ENCODE measurements at places on chromosomes 1 and 21.

GRCh38 chr1:59043796-59044195 is 253.1 kb upstream of the FGGY start:
- peaks cover 48% of the 10 kb centered on the region for H3K4me1 ChIP-seq
- H3K27me3 ChIP-seq = no peaks in the 10 kb centered on the region
- no peak overlapping the region for H3K27ac ChIP-seq
- peaks cover 18% of the 10 kb centered on the region for H3K36me3 ChIP-seq
- no peak for DNase-seq
- H3K4me3 ChIP-seq = no peak overlapping the region

DNA sequence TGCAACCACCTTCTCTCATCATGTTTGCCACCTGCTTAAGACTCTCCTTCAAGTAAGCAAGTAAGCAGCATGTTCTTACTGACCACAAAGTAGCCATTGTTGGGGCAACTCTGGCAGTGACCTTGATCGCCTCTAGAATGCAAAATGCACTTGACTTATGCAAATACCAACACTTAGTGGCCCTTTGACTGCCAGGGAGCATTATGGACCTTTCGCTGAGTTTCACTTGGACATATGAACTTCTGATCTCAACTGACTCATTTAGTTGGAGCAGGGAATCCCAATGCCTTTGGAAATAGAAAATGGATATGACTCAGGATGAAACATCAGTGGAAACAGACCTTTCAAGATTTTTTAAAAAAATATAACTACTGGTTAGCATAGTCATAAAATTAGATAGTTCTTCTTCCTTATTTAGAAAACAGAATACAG is 6.1 kb upstream of the PLA2G5 start:
- no peak overlapping the region for H3K27ac ChIP-seq
- no peaks in the 10 kb centered on the region for H3K36me3 ChIP-seq
- H3K27me3 ChIP-seq = peaks cover 12% of the 10 kb centered on the region

DNA sequence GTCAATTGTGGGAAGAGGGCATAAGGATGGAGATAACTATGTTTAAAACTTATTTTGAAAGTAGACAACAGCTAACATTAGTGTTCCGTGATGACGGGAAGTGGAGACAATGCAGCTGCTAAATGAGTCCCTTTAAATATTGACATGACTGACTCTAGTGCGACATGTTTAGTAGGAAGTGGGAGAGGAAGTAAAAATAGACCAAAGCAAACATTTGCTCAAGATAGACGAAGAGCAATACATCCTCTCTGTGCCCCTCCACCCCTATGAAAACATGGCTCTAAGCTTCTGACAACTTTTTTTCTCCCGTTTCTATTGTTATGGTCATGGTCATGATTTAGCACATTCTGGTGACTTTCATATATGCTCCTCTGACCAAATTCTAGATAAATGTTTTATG is 60.0 kb upstream of the HMCN1 start:
- H3K27me3 ChIP-seq = no peaks in the 10 kb centered on the region
- H3K4me1 ChIP-seq = peaks cover 51% of the 10 kb centered on the region
- DNase-seq = peak; percentile 33
- peaks cover 18% of the 10 kb centered on the region for H3K36me3 ChIP-seq
- H3K27ac ChIP-seq = peak overlapping the region; percentile 60
- H3K4me3 ChIP-seq = peak overlapping the region; percentile 17

- no peak overlapping the region for H3K4me3 ChIP-seq
- no peak overlapping the region for H3K27ac ChIP-seq
- H3K36me3 ChIP-seq = no peaks in the 10 kb centered on the region
- no peaks in the 10 kb centered on the region for H3K4me1 ChIP-seq
- no peaks in the 10 kb centered on the region for H3K27me3 ChIP-seq
Observed at GRCh38 chr1:245432228-245432875, 277.6 kb downstream of the KIF26B start.

DNA sequence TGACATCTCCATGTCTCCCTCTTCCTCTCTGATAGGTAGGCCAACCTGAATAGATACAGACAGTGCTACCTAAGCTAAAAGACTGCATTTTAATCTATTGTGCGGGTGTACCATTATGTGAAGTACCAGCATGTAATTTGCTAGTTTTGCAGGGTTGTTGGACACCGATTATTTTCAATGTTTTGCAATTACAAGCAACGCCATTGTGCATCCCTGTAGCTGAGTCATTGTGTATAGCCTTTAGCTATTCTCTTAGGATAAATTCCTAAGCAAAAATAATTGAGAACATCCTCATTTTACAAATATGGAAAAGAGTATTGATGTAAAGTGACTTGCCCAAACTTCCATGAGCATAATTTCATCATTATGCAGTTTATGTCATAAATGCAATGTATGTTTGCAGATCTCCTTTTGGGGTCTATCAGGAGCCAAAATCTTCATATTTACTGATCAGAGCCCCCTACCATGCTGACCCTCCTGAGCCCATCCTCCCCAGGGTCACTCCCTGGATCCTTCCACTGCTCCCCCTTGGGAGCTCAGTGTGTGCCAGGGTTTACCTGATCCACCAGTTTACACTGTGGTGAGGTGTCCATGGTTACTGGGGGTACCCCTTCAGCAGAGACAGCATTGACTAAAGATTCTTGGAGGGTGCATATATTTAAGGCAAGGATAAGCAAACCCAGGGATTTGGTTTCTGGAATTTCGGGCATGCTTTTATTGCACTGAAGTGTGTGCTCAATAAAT is 80.6 kb downstream of the CCDC185 start:
- H3K27ac ChIP-seq = no peak overlapping the region
- no peak for DNase-seq
- H3K4me1 ChIP-seq = no peaks in the 10 kb centered on the region
- H3K36me3 ChIP-seq = no peaks in the 10 kb centered on the region

DNA sequence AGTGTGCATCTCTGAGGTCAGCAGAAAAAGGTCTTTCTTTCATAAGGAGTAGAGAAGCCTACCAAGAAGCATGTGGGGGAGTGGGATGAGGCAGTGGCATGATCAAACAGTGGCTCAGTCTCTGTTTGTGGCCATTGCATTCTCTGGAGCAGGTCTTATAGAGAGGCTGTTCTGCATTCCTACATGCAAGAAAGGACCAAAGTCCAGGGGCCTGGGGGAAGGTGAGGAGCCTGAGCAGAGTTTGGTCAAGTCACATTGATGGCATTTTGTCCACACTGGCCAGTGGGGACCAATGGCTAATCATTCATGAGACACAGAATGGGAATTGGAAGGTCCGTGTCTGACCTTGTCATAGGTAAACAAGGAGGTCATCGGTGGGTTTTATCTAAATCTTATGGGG is 25.4 kb downstream of the MAP10 start:
- H3K27ac ChIP-seq = no peak overlapping the region
- no peak for DNase-seq
- no peaks in the 10 kb centered on the region for H3K36me3 ChIP-seq
- peaks cover 14% of the 10 kb centered on the region for H3K27me3 ChIP-seq

DNA sequence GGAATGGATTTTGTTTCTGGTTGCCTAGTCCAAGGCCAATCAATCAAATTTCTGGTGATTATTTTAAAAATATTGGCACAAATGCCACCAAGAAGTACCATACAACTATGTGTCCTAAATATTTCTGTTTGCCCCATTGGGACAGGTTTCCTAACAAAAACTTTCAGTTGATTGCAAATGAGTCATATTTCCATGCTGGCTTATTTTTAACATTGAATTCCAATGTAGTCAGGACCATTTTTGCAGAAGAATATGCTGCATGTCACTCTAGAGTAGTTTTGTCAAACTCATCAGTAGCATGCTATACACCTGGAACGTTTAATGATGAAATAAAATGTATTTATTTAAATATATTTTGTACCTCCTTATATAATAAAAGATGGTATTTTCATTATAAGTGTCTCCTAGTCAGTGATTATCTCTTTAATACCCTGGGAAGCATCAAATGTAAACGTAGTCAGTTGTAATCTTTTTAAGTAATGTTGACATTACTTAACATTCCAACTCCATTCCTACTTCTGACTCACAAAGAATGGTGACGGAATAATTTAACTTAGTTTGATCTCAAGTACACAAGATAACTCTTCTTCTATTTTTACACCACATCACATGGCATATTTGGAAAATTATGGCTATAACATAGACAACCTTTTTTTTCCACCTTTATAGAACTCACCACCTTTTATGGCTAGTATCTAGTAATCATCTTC is 39.0 kb upstream of the USH2A start:
- no peak for DNase-seq
- no peaks in the 10 kb centered on the region for H3K4me1 ChIP-seq
- H3K36me3 ChIP-seq = no peaks in the 10 kb centered on the region
- H3K4me3 ChIP-seq = no peak overlapping the region

- peaks cover 2% of the 10 kb centered on the region for H3K27me3 ChIP-seq
- no peak overlapping the region for H3K4me3 ChIP-seq
- DNase-seq = no peak
- no peaks in the 10 kb centered on the region for H3K36me3 ChIP-seq
- H3K27ac ChIP-seq = no peak overlapping the region
- H3K4me1 ChIP-seq = no peaks in the 10 kb centered on the region
Observed at GRCh38 chr1:113681596-113682337, 77.5 kb downstream of the PHTF1 start.

- no peaks in the 10 kb centered on the region for H3K27me3 ChIP-seq
- DNase-seq = no peak
- no peaks in the 10 kb centered on the region for H3K36me3 ChIP-seq
- H3K4me3 ChIP-seq = no peak overlapping the region
- H3K4me1 ChIP-seq = no peaks in the 10 kb centered on the region
Observed at GRCh38 chr21:38175306-38175705, 81.5 kb upstream of the KCNJ15 start.

DNA sequence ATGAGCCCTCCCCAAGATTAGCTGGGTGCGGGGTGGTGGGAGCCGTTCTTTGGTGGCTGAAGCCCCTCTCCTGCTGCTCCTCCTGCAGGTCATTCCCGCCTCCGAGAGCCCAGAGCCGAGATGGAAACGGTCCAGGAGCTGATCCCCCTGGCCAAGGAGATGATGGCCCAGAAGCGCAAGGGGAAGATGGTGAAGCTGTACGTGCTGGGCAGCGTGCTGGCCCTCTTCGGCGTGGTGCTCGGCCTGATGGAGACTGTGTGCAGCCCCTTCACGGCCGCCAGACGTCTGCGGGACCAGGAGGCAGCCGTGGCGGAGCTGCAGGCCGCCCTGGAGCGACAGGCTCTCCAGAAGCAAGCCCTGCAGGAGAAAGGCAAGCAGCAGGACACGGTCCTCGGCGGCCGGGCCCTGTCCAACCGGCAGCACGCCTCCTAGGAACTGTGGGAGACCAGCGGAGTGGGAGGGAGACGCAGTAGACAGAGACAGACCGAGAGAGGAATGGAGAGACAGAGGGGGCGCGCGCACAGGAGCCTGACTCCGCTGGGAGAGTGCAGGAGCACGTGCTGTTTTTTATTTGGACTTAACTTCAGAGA is 448 bp downstream of the G0S2 start:
- peaks cover 50% of the 10 kb centered on the region for H3K4me1 ChIP-seq
- H3K27ac ChIP-seq = no peak overlapping the region
- H3K36me3 ChIP-seq = no peaks in the 10 kb centered on the region
- DNase-seq = no peak
- H3K4me3 ChIP-seq = peak overlapping the region; percentile 57

GRCh38 chr1:116252785-116253184 is 120.3 kb upstream of the ATP1A1 start:
- no peak overlapping the region for H3K27ac ChIP-seq
- H3K36me3 ChIP-seq = no peaks in the 10 kb centered on the region
- no peaks in the 10 kb centered on the region for H3K27me3 ChIP-seq
- DNase-seq = no peak
- peaks cover 18% of the 10 kb centered on the region for H3K4me1 ChIP-seq

DNA sequence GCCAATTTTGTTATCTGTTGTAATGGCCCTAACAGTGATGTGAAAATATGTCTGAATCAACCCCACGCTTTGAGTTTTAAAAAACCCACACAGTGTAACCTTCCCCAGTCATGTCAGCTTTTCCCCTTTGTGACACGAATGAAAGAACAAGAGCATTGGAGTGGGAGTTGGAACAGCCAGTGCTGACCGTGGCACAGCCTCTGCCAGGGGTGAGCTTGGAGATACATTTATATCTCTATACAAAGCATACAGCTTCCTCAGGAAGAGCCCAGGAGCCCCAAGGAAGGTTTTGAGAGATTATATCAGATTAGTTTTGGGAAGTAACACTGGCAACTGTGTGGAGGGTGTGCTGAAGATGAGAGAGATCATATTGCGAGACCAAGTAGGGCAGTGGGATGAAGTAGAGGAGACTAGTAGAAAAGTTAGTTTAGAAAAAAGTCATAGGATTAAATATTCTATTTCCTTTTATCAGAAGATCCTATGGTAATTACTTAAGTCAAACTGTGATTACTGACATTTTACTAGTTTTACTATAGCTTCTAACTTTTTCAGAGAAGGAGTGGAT is 15.9 kb downstream of the LRRC8B start:
- H3K4me3 ChIP-seq = no peak overlapping the region
- no peak overlapping the region for H3K27ac ChIP-seq
- peaks cover 31% of the 10 kb centered on the region for H3K36me3 ChIP-seq
- no peaks in the 10 kb centered on the region for H3K27me3 ChIP-seq

DNA sequence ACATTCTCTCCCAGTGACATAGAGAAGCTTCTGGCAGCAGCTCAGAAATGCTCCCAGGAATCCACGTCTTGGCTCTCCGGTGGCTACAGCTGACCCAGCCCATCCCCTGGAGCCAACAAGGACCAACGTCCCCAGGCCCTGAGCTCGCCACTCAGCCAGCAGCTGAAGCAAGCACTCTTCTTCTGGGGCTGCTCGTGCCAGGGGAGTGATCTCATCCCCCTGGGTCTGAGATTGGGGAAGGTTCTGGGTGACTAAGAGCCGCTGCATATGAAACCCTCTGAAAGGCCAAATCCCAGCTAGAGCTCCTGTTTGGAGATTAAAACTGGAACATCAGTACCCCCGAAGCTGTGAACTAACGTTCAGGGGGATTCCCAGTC is 487.9 kb downstream of the NPHP4 start:
- no peaks in the 10 kb centered on the region for H3K36me3 ChIP-seq
- H3K27me3 ChIP-seq = no peaks in the 10 kb centered on the region
- H3K4me1 ChIP-seq = no peaks in the 10 kb centered on the region
- H3K4me3 ChIP-seq = no peak overlapping the region
- DNase-seq = no peak

DNA sequence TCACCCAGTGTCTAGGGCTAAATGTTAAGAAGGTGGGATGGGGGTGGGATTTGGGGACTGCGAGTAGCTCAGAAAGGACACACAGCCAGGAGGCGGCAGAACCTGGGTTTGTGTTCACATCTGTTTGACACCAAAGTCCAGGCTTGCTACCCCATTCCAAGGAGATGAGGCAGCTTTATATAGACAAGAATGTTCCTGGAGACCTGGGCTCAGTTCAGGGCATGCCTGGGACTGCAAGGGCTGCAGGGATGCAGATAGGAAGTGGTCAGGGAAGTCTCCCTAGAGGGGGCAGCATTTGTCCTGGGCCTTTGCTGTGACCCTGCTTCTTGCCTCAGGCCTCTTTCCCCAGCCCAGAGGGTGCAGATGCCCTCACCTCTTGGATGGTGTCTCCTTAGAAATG is 16.3 kb downstream of the PADI3 start:
- no peaks in the 10 kb centered on the region for H3K36me3 ChIP-seq
- DNase-seq = no peak
- H3K27ac ChIP-seq = no peak overlapping the region
- no peaks in the 10 kb centered on the region for H3K4me1 ChIP-seq
- no peak overlapping the region for H3K4me3 ChIP-seq
- peaks cover 10% of the 10 kb centered on the region for H3K27me3 ChIP-seq

GRCh38 chr1:185938396-185938795 is 204.2 kb downstream of the HMCN1 start:
- no peaks in the 10 kb centered on the region for H3K27me3 ChIP-seq
- H3K4me1 ChIP-seq = no peaks in the 10 kb centered on the region
- no peak for DNase-seq
- H3K4me3 ChIP-seq = no peak overlapping the region
- no peaks in the 10 kb centered on the region for H3K36me3 ChIP-seq
- H3K27ac ChIP-seq = no peak overlapping the region

- no peak overlapping the region for H3K27ac ChIP-seq
- H3K4me3 ChIP-seq = no peak overlapping the region
- H3K27me3 ChIP-seq = peaks cover 12% of the 10 kb centered on the region
- no peak for DNase-seq
Observed at GRCh38 chr21:37623183-37623582, 256.6 kb downstream of the DYRK1A start.
